ENCODE measurements at places on chromosomes 7 and 10.

DNA sequence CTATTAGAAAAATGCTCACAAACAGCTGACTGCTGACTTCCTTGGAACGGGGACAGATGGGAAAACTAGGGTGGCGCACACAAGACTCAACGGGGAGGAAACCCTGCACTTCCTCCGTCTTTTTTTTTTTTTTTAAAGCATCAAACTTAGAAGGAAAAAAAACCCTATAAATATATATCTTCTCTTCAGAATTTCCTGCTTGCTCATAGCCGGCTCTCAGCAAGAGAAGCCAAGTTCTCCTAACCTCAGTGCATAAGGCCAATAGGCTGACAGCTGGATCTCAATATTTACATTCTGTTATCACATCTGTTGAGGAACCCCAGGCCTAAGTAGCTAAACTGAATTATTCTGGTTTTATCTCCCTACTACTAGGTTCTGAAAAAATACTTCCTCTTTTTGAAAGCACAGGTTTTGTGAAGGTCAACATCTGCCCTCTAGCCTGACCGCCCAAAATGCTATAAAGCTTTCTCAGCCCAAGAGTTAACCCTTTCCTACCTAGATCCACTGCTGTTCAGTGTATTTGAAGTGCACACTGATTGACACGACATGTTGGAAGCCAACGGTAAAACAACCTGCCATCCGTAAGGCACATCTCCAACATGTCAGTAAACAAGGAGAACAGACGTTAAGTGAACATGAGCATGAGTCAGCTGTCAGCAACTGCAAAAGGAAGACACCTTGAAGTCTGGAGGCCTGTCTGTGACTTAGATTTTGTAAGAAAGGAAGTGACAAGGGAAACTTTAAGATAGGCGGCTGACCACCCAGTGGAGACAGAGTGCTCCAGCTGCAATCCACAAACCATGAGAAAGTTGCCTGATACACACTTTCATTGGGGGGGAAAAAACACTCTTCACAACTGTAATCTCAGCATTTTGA is 83.8 kb downstream of the EBLN1 start:
- DNase-seq = no peak

DNA sequence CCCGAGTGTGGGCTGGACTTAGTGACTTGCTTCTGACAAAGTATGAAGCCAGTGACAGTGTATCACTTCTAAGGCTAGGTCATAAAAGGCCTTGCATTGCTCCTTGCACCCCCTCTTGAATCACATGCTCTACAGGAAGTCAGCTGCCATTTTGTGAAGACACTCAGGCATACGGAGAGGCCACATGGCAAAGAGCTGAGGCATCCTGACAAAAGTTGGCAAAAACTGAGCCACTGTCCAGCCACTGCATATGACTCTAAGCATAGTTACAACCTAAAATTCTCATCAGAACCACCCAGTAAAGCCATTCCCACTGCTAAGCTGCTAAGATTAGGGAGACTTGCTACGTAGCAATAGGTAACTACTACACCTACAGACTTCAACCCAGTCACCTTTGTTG is 18.6 kb downstream of the COBL start:
- DNase-seq = no peak

DNA sequence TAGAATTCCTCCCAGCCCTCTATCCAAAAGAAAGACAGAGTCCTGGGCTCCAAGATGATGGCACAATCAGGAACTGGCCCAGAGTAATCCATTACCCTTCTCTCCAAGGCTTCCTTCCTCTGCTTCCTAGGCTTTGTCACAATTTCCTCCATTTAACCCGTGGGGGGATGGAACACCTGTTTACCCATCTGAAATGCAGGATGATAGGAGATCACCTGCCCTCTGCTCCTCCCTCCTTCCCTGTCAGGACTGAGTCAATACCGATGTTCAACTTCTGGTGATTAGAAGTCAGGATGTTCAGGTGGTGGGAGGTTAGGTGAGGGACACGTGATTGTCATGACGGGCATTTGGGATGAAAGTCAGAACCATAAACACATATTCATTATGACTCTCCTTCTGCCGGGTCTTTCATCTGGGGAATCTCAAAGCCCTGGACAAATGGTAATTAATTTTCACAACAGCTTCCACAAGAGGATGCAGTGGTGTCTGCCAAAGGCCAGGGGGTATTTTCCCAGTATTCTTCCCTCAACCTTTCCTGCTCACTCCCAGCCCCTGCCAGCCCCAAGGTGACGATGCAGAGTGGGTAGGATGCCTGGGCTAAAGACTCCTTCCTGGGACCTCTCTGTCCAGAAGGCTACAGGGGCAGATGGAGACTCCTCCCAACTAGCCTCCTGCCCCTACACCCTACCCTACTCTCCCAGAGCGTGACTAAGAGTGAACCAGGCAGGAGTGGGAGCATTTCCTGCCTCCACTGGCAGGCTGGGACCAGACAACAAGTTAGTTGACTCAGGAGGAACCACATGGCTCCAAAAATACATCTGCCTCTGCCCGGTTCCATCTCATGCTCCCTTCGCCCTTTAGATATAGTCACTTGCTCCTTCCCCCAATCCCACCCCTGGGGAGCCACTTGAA is 27.9 kb downstream of the DUSP5 start:
- no peak for DNase-seq

GRCh38 chr7:47248797-47249196 is 333.1 kb downstream of the TNS3 start:
- DNase-seq = peak; percentile 51

DNA sequence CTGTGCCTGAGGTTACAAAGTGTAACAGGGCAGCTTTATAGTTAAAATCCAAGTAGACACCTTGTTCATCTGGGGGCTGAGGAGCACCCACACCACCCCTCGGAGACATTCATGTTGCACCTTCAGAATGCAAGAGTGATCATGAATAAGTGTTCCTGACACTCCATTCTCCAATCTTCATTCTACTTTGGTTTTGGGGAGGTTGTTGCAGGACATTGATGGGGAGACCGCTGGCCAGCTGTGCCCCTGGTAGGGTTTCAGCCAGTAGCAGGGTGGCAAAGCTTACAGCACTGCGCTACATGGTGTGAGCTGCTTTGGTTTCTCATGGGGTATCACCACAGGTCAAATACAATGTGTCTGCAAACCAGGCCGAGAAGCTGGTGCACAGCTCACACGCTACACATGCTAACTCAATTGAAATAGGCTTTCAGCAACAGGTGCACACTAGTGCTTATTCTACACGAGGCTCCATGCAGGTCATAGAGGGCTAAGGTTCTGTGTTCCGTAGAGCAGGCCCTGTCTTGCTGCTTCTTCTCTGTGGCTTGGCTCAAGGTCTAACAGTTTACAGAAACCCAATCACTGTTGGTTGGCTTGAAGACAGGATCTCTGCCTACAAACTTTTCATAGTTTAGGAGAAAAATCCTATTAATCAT is 317.4 kb upstream of the ZNF32 start:
- no peak for DNase-seq

- no peak for DNase-seq
Observed at GRCh38 chr10:5565671-5566581, 41.2 kb downstream of the CALML3 start.

DNA sequence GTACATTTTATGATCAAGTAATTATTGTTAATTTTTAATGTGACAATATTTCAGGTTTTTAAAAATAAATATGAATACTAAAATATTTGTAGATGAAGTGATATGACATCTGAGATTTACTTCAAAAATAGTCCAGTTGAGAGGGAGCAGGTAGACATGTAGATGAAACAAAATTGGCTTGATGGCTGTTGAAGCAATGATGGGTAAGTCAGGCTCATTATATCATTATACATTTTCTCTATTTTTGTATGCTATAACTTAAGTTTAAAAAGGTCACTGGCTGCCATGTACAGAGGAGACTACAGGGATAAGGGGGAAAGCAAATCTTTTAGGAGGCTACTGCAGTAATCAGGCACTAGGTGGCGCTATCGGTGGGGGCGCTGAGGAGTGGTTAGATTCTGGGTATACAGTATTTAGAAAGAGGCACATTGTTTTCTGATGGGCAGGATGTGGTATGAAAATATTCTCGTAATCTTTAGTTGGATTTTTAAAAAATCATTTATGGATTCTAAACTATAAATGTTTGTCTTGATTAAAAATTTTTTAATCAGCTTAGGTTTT is 189.8 kb upstream of the IMMP2L start:
- peak; percentile 70 for DNase-seq

DNA sequence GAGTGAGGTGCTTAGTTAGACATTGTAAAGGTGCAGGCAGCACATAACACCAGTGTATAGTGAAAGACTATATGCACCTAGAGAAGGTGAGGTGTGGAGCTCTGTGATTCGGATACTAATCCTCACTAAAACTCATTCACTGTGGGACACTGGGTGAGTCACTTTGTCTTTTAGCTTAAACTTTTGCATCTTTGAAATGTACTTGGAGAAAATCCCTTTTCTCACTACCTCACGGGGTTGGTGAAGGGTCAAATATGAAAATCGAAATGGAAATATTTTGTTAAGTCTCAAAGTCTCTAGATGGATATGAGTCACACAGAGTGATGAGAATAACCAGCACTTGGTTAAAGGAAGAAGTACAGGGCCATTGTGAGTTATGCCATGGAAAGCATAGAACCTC is 38.0 kb downstream of the MDFIC start:
- DNase-seq = no peak

DNA sequence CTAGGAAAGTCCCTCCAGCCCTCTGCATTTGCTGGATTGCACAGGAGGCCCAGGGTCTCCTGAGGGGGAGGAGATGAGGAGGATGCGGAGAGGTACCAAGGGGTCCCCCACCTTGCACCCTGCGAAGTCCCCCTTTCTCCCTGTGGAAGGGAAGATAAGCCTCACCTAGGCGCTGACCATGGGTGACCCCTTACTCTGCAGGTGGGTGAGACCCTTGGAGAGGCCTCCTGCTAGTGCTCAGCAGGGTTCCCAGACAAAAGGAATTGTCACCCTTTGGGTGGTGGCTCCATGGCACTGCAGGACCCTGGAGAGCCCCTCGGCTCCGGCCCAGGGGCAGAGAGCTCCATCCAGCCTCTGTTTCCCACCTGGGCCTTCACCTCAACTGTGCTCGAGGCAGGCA is 107.0 kb upstream of the RET start:
- DNase-seq = no peak

DNA sequence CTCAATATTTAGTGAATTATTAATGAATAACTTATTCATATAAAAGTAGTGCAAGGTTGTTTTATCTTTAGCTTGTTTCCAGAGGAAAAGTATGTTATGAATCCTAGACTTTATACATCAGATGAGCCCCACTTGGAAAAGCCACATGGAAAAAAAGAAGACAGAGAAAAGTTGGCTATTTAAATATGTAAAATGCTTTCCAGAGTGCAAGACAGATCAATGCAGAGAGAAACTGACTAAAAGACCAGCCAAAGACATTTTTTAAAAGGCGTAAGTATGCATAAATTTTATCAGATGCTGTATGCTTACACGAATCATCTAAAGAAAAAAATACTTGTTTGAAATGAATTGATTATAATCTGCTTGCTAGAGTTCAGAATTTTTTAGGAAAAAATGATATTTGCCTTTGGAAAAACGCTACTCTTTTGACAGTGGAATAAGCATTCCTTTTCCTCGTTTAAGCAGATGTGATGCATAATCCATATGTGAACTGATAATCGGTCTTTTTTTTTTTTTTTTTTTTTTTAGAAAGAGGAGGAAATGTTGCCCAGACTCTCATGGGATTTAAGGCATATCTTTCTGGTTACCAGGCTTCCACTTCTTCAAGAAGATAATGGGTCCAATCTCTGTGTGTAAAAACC is 70.7 kb downstream of the RELN start:
- DNase-seq = no peak

GRCh38 chr10:119428789-119429188 is 113.7 kb downstream of the RGS10 start:
- DNase-seq = no peak

- DNase-seq = no peak
Observed at GRCh38 chr7:158315881-158316280, 271.7 kb downstream of the PTPRN2 start.

DNA sequence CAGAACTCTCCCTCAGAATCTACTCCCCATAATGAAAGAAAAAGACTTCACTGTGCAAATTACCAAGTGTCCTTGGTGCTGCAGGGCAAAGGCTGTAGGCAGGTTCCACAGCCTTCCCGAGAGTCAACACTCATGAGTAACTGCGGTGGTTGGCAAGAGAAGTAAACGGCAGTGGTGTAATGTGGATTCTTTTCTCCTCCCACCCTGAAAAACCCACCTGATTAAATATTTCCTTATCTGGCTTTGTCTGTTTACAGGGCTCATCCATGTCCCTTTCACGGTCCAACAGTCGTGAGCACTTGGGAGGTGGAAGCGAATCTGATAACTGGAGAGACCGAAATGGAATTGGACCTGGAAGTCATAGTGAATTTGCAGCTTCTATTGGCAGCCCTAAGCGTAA is 300.9 kb downstream of the BICC1 start:
- DNase-seq = no peak

DNA sequence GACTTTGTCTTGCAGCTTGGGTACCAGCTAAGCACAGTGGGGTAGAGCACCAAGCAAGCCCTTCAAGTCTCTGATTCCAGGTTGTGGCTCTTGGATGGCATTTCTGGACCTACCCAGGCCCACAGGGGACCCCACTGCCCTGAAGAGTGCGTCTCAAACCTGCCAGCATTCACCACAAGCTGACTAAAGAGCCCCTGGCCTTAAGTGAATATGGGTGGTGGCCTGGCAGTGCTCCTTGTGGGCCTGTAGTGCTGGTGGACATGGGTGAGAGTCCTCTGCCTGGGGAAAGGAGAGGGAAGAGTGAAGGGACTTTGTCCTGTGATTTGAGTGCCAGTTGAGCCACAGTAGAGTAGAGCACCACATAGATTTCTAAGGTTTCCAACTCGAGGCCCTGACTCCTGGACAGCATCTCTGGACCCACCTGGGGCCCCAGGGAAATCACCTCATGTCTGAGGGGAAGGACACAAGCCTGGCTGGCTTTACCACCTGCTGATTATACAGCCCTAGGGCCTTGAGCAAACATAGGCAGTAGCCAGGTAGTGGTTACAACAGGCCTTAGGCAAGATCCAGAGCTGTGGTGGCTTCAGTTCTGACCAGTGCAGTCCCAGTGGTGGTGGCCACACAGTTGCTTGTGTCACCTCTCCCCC is 23.7 kb downstream of the GSDME start:
- DNase-seq = no peak

DNA sequence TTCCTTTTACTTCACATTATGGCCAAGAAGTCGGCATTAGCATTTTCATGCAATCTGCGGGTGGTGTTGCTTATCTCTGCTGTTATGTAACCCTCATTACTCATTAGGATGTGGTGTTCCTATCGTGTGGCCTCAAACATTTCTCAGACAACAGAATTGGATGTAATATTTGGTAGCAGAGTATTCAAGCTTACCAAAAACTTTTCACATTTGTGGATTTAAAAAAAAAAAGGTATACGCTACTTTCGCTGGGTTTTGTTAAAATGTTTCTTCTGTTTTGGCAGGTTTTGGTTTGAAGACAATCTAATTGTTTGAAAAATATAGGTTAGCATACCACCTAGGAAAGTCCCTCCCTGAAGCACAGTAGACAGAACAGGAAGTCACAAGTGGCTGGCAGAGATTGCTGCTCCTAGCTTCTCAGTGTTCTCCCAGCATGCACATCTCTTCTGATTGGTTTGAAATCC is 128.8 kb downstream of the GATA3 start:
- no peak for DNase-seq
